ENCODE measurements at places on chromosomes 13 and 19.

GRCh38 chr13:68551701-68552522, 1321.8 kb upstream of the PCDH9 start:
- no peak for DNase-seq

GRCh38 chr13:86020351-86021002, 221.3 kb upstream of the SLITRK6 start:
- no peak for DNase-seq

- DNase-seq = no peak
Observed at GRCh38 chr13:42525035-42525504, 48.9 kb upstream of the TNFSF11 start.

DNA sequence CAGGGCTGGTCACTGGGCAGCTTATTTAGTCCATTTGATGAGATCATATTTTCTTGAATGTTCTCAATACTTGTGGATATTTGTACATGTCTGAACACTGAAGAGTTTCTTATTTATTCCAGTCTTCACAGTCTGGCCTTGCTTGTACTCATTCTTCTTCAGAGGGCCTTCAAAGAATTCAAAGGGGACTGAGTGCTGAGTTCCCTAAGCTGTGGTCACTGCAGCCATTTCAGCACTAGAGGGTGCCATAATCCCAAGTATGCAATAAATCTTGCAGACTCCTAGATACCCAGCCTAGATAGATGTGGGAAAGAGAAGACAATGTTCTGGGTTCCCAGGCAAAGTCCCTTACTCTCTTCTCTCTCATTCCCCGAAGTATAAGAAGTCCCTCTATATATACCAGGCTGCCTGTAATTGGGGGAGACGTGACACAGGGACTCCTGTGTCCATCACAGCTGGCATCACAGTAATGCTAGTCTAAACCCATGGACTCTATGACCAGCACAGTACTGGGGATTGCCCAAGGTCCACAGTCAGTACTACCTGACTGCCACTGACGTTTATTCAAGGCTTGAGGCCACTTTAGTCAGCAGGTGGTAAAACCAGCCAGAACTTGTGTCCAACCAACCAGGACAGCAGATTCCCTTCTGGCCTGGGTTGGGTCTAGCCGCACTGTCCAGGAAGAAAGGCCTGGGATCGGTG, 8.9 kb upstream of the VN1R1 start:
- DNase-seq = no peak
